ENCODE measurements at places on chromosomes 1 and 21. TPM values are rescaled to one million over a fixed set of nuclear protein-coding genes. Genes with fewer than 3 reads are reported as not detected.
A peak's percentile ranks its signal among the peaks of the same experiment; 100 is the strongest.

RSPH1 gene
- total RNA-seq, result 8.0 TPM

GRCh38 chr1:197995408-197996258 lies 78.5 kb downstream of the LHX9 start:
- peak; percentile 67 for DNase-seq

- DNase-seq, result no peak
Measured at GRCh38 chr1:231721436-231721835, 94.8 kb downstream of the DISC1 start.

DNA sequence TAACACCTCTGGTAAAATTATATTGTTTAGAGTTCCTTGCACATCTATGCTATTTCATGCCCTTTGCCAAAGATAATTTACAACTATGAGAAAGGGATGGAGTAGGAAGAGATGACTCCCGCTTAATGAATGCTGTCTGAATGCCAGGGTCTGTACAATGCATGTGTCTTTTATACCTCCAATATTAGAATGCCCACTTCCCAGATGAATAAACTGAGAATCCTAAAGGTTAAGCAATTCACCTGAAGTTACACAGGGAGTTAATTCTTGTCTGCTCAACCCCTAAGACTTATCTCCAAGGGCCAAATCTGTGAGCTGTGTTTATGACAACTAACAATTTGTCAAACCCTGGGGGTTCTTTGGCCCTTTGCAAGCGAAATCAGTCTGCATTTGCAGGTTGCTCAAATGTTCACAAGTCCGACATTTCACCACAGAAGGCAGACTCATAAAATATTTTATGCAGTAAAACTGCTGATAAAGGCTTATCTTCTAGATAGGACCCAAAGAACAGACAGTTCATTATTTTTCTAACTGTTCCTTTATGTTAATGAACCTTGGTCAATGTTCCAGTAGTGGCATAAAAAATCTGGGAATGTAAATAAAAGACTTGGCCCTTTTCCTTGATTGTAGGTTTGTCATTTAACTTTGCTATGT lies 50.2 kb upstream of the ATP1A1 start:
- DNase-seq, result no peak

- no peak for DNase-seq
Measured at GRCh38 chr1:107894605-107895004, 70.4 kb downstream of the VAV3 start.

DNA sequence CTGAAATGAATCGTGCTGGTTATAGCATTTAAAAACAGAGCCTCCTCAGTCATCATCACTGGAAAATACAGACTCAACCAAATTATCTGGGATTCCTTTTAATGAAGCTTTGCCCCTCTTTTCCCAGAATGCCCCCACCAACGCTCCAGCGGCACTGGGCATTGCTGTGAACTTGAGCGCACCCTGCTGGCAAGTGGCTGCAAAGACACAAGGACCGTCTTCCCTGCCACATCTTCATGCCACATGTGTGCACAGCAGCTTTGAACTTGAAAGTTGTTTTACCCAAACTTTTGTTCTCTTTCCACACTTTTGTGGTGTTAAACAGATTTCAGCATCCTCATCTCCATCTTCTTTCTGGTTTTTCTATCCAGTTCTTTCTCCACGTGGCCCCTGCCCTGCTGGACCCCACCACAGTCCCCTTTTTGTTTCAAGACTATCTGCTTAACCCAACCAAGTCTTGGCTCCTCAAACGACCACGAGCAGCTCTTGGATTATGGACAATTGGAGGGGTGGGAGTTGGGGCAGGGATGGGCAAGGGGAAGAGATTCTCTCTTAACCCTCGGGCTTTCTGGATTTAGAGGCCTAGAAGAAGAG lies 12.8 kb upstream of the LMX1A start:
- DNase-seq, result peak; percentile 25

- peak; percentile 65 for DNase-seq
Measured at GRCh38 chr1:16076031-16076864, 2.8 kb upstream of the FAM131C start.

DNA sequence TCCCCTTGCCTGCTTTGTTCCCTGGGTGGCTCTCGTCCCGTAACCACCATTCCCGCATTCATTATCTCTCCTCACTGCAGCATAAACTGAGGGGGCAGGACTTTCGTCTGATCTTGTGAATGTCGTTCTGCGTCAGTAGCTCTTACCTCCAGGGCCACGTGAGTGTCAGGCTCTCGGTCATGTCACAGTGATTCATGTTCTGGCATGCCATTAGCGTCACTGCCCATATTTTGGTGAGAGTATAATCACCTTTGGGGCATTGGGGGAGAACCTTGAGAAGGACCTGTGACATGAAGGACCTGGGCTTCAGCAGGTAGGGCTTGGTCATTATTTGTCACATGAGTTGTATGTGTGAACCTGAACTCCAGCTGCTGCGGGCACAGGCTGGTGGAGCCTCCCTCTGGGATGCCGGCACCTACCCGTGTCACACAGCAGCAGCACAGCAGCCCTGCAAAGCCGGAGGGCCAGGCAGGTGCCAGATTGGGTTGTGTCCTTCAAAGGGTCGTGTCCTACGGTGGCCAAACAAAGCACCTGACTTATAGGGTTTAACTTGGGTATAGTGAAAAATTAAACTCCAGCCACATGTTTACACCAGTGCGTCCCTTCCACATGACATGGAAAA lies 68.5 kb downstream of the BACE2 start:
- no peak for DNase-seq

- DNase-seq, result no peak
Measured at GRCh38 chr1:33001282-33001681, 35.4 kb downstream of the AK2 start.

PDE4B gene
- 1.2 TPM for total RNA-seq

FCRLB gene
- total RNA-seq, result 1.0 TPM

OR14K1 gene
- total RNA-seq, result not detected

LDLRAD1 gene
- 1.6 TPM for total RNA-seq

CASQ2 gene
- total RNA-seq, result not detected

DNA sequence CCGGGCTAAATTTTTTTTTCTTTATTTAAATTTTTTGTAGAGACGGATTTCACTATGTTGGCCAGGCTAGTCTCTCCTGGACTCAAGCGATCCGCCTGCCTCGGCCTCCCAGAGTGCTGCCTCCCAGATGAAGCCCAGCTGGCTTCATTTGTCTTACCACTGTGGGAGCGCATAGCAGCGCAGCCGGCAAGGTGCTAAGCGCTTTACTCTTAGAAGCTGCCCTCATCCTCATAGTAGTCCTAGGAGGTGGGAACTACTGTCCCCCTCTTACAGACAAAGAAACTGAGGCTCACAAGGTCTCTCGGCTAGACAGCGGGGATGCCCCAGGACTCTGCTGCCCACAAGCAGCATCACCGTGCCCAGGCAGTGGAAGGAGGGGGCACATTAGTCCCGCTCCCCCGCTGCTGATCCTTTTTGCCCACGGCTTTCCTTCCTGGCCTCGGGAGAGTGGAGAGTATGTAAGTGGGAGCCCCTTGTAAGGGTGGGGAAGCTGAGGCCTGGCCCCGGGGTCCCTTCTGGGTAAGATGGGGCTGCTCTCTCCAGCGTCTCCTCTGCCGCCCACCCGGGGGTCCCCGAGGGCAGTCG lies 726 bp downstream of the TMEM54 start:
- DNase-seq, result no peak

MRTO4 gene
- 29.0 TPM for total RNA-seq

OLIG2 gene
- not detected for total RNA-seq

USH2A gene
- total RNA-seq, result not detected

- no peak for DNase-seq
Measured at GRCh38 chr1:182359645-182360044, 31.9 kb downstream of the GLUL start.

DNA sequence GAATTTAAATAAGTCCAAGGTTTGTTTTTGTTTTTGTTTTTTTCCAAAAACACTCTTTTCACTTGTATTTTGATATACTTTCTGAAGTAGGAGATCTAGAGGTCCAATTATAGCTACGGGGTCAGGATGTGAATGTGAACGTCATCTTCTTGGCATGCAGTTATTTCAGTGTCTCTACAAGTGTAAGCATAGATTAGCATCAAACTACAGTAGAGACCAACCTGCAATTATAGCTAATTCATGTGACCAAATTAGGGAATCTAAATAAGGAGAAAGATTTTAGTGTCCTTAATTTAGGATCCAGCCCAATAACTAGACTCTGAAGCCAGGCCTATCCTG lies 107.3 kb upstream of the PALMD start:
- no peak for DNase-seq

OR6N1 gene
- not detected for total RNA-seq

- peak; percentile 69 for DNase-seq
Measured at GRCh38 chr1:81876901-81877733, 76.4 kb downstream of the ADGRL2 start.

ARF1 gene
- 595 TPM for total RNA-seq

WNT4 gene
- 0.83 TPM for total RNA-seq

- DNase-seq, result peak; percentile 72
Measured at GRCh38 chr1:40708750-40709099, 17.2 kb downstream of the NFYC start.

GRCh38 chr1:37032660-37033354 lies 1.5 kb downstream of the GRIK3 start:
- DNase-seq, result no peak

IVL gene
- total RNA-seq, result not detected

DNA sequence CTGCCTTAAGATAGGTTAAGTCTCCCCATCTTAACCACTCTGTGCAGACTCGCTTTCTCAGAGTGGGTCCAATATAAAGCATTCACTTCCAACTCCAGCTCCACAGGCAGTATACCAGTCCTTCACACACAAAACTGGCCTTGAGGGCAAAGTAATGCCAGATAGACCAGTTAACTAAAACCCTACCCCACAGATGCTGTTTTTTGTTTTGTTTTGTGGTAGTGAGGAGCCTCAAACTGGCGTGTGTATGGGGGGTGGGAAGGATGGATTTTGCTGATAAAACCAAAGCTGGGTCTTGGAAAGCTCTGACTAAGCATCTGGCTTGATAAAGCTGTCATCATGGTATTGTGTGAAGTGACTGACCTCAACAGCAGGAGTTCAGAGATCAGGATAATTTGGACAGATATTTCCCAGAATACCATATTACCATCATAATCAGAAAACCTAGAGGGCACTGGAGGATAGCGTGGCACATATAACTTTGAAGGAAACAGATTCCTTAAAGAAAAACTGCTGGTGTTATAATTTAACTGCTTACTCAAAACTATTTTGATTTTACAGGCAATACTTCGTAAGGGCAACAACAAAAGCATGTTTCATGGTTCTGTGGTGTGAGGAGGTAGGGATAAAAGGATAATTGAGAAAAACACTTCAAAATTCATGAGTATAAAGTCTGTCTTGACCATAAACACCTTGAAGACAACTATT lies 29.6 kb upstream of the CPLANE2 start:
- DNase-seq, result no peak

DNA sequence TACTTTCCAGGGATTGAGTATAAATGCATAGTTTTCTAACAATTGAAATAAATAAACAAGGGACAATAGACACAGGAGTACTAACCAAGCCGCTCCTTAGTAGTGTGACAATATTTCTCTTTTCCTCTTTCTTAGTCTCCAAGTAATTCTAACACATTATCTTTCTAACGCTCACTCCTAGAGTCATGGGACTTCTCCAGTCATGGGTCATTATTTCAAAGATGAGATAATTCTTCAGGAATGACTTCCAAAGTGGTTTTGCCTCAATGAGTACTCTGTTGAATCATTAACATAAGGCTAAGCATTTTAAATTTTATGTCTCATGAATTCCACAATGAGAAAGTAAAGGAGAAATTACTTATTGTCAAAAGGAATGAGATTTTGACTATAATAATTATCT lies 605.8 kb upstream of the ADAMTS5 start:
- no peak for DNase-seq

DNA sequence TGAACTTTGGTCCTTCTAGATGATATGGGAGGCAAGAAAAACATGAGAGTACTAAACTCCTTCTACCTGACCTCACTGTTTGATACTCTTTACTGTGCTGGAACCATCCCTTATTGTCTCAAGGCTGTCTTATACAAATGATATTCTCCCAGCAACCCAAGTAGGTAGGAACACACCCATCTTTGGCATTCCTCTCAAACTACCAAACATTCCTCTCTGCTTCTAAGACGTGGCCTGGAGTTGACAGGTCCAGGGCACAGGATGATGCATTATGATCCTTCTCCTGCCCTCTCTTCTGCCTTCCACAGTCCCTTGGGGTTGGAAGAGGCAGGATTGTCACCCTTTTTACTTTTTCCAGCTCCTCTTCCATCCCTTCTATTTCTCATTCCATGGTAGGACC lies 90.5 kb downstream of the SPATA17 start:
- peak; percentile 54 for DNase-seq

GRCh38 chr1:229006121-229006870 lies 264.6 kb upstream of the RAB4A start:
- peak; percentile 47 for DNase-seq

DNA sequence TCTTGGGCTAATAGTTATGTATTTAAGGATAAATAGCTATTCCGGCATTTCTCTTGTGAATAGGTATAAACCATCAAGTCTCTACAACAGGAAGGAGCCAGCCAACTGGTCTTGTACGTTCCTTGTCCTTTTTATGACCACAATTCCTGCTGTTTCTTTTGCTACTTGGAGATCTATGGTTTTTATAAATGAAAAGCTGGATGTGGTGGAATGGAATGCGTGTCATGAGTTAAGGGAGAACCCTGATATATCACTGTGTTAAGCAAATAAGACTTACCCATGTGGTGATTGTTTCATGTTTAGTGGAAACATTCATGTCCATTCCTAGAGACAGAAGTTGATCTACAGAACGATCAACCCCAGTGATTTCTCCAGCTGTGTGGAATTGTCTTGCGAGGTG lies 282.1 kb downstream of the RPS6KC1 start:
- no peak for DNase-seq

DNA sequence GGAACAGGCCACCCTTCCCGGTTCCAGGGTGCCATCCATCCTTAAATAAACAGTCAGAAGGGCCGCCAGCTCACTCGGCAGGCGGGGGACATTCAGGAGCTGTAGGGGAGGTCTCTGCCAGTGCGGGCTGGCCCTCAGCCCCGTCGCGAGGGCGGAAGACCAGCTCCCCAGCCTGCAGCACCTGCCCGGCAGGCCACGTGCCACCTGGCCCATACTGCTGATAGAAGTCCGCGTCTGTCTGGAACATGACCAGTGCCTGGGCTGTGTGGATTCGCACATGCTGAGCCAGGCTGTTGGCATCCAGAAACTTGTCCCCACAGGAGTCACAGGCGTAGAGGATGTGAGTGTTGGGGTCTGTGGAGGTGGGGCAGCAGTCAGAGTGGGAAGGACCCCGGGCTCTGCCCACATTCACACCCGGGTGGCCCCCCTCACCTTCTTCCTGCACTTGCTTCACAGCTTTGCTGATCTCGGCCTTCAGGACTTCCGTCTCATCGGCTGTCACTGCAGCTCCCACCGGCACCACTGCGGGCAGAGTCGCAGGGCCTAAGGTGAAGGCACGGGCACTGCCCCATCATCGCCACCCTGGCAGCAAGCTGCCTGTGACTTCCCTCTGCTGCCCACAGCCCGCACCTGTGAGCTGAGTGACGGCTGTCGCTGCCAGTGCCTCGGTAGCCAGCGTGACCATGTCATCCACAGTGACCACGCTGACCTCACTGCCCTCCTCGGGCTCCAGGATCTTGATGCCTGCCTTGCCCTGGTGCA lies 33.8 kb downstream of the ZBTB17 start:
- DNase-seq, result no peak

- DNase-seq, result no peak
Measured at GRCh38 chr1:184389446-184389845, 2.6 kb downstream of the C1orf21 start.

Data from PC-9 (cell line).